ENCODE measurements at places on chromosomes 5 and 9. TPM values are rescaled to one million over a fixed set of nuclear protein-coding genes. Genes with fewer than 3 reads are reported as not detected.

The SPAAR gene
- total RNA-seq: 0.69 TPM

The TYRP1 gene
- 10.2 TPM for total RNA-seq

The IFNB1 gene
- total RNA-seq: not detected

The APBA1 gene
- total RNA-seq: 38.5 TPM

The KIF24 gene
- total RNA-seq: 2.8 TPM

The GHR gene
- total RNA-seq: 12.7 TPM

The AK8 gene
- total RNA-seq: 2.3 TPM

The FCN2 gene
- not detected for total RNA-seq

The PCDH1 gene
- total RNA-seq: 48.6 TPM

The CEMIP2 gene
- total RNA-seq: 62.3 TPM

The KCNMB1 gene
- 0.30 TPM for total RNA-seq

The SLU7 gene
- 37.0 TPM for total RNA-seq

The IL13 gene
- total RNA-seq: not detected

The NMUR2 gene
- total RNA-seq: 0.83 TPM

The PCDHGB2 gene
- total RNA-seq: 6.3 TPM

Data from spinal cord (tissue), 10 donors.